MCF 10A (cell line): ENCODE measurements at places on chromosomes 16 and 17.

DNA sequence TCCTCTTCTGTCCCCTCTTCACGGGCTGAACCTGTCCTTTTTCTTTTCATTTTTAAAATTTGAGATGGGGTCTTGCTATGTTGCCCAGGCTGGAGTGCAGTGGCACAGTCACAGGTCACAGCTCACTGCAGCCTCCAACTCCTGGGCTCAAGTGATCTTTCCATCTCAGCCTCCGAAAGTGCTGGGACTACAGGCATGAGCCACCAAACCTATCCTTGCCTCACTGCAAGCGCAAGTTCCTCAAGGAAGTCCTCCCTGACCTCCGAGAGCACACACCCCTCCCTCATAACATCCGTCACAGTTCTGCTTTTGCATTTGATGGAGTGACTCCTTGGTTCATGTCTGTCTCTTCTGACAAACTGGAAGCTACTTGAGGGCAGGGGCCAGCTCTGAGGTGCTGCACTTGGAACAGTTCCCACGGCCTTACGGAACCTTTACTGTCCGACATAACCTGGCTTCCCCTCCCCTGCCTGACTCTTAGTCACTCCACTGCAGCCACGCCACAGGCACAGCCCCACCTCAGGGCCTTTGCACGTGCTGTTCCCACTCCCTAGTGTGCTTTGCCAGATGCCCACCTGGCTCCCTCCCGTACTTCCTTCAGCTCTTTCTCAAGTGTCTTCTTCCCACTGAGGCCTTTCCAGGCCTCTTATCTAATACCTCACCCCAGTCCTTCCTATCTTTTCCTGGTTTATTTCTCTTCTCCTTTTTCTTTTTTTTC, 4.4 kb downstream of the TBX6 start:
- DNase-seq: no peak

- DNase-seq: no peak
These were observed 96.6 kb downstream of the CYB561 start for GRCh38 chr17:63349478-63350000.

DNA sequence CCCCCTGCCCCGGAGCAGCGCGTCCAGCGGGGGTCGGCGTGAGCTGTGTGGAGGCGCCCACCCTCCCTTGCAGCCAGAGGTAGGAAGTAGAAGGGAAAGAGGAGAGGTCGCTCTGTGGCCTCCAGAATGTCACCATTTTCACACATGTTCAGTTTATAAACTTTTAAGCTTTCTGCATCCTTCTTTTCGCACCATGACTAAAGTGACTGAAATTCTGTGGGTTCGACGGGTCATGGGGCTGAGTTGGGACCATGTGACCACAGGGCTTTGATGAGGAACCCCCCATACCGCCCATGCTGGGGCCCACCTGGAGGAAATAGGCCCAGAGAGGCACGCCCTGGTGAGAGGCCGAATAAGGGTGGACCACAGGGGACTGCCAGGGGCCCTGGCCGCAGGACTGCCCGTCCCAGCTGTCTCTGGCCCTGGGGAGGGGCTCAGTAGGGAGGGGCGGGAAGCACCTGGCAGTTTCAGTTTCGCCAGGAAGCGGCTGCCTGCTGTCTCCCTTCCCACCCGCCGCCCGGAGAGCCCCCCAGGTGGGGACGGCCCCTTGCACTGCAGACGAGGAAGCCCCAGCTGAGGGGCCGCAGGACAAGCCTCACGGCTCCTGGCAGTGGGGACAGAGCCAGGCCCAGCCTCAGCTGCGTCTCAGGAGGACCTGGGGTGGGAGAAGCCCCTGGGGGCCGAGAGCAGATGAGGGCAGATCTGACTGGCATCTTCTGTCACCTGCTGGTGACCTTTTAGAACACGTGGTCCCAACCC, 9.0 kb downstream of the CBFA2T3 start:
- no peak for DNase-seq

- peak; percentile 86 for DNase-seq
These were observed 679.7 kb upstream of the SOX9 start for GRCh38 chr17:71441098-71441497.
